CD4-positive, alpha-beta T cell treated with Interleukin-6 for 4 hours (primary cell): ENCODE measurements at places on chromosomes 2 and 18.

DNA sequence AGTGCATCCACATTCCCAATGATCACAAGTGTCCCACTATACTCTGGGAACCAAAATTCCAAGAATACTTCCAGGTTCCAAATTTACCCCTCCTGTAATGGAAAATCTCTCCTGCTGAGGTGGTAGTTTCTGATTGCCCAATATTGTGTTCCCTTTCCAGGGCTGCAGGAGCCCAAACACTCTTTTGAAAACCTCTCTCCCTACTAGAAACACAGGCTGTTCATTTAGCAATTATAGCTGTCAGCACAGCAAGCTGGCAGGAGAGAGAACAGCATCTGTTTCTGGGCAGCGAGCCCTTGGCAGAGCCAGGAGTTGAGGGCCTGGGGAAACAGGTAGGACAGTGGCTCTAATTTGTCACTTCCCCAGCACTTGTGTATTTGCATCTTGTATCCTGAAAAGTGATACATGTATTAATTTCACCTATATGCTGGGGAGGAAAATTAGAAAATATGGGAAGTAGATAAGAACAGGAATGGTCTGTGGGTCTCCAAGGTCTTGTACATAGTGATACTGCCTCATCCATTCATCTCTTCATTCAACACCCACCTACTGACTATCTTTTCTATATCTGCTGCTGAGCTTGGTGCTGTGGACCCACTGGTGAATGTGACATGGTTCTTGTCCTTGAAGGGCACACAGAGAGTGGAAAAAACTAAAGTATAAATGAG lies 16.9 kb upstream of the PAIP2B start:
- no peak for DNase-seq

DNA sequence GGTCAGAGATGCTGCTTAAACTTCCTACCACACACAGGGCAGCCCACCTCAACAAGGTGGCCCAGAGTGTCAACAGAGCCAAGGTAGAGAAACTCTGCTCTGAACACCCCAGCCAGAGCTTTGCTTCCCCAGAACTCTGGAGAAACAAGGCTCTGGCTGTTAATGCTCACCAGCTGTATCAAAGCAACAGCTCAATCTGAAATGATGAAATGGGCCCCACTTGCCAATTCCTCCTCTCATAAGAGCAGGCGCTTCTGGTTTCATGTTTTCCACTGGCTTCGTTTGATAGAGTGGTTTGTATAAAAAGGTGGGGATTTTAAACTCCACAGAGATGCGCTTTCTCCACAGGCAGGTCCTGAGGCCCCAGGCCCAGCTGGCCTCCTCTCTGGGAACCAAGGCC lies 60.9 kb upstream of the TFCP2L1 start:
- DNase-seq: no peak

- DNase-seq: no peak
Measured at GRCh38 chr18:55275039-55275901, 312.7 kb downstream of the TCF4 start.

DNA sequence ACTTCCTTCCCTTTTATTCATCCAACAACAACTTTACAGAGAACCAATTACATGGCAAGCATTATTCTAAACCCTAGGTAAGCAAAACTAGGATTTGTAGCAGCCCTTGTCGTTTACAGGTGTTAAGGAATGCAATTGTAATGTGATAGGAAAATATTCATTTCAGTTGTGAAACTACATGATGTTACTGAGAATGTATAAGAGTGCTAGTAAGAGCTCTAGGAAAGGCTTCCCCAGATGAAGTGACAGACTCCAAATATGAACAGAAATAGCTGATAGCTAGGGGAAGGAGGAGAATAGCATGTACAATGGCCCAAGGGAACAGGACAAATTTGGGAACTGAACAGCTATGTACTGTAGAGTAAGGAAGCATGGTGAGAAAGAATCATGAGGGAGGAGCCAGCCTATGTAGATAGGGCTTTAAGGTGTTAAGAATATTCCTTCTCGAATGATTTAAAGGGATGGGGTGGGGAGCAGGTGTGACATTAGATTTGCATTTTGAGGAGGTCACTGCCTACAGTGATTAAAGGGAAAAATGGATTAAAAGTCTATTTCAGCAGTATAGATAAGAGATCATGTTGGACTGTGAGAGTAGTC lies 31.7 kb downstream of the RPE start:
- no peak for DNase-seq

- DNase-seq: no peak
Measured at GRCh38 chr2:211516537-211516936, 960.1 kb downstream of the CPS1 start.

DNA sequence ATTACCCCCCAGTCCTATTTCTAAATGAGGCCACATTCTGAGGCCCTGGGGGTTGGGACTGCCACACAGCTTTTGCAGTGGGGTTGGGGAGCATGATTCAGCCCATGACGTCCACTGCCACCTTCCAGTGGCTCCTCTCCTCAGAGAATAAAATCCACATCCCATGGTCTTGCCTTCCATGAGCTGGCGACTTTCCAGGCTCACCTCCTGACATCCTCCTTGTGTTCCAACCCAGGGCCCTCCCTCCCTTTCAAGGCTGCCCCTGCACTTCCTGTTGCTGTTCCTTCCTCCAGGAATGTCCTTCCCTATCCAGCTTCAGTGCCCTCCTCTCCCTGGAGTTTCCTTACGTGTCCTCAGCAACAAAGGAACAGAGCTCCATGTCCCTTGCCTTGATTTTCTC lies 187.3 kb upstream of the ID2 start:
- no peak for DNase-seq

- no peak for DNase-seq
Measured at GRCh38 chr2:181780047-181780651, 99.8 kb upstream of the NEUROD1 start.

GRCh38 chr18:13576598-13576997 lies 149.8 kb downstream of the FAM210A start:
- no peak for DNase-seq

- DNase-seq: no peak
Measured at GRCh38 chr2:20506201-20506685, 59.4 kb downstream of the RHOB start.

GRCh38 chr2:165593081-165593480 lies 123.6 kb downstream of the CSRNP3 start:
- DNase-seq: no peak

- no peak for DNase-seq
Measured at GRCh38 chr2:49241991-49242390, 87.7 kb upstream of the FSHR start.

DNA sequence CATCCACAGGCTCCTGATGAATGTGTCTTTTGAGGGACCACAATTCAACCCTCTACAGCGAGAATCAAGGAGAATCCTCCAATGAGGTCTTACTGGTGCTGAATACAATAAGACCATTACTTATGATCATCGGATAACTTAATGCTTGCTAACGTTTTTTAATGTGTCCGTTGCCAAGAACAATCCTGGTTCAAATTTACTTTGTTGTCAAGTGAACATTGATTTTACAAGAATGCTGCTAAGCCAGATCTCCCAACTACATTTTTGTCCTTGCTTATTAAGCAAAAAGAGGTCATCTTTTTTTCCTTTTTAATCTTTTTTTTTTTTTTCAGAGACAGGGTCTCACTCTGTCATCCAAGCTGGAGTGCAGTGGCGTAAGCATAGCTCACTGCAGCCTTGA lies 93.7 kb downstream of the THNSL2 start:
- DNase-seq: no peak

DNA sequence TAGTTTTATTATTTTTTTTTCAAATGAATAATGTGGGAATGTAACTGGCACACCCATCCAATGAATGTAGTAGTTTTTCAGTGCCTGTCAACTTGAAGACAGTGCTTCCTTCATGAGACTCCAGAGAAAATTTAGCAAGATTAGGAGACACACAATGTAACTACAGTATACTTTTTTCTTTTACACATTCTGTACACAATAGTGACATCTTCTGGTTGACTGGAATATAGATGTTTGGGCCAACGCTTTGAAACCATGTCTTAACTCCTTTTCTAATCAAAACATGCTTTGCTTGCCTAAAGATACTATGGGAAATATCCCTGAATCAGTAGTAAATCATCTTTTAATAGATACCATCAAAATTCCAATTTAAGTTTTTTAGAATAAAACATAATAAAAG lies 229.5 kb upstream of the ZC3H15 start:
- no peak for DNase-seq

- no peak for DNase-seq
Measured at GRCh38 chr2:64250751-64251423, 106.7 kb upstream of the PELI1 start.

DNA sequence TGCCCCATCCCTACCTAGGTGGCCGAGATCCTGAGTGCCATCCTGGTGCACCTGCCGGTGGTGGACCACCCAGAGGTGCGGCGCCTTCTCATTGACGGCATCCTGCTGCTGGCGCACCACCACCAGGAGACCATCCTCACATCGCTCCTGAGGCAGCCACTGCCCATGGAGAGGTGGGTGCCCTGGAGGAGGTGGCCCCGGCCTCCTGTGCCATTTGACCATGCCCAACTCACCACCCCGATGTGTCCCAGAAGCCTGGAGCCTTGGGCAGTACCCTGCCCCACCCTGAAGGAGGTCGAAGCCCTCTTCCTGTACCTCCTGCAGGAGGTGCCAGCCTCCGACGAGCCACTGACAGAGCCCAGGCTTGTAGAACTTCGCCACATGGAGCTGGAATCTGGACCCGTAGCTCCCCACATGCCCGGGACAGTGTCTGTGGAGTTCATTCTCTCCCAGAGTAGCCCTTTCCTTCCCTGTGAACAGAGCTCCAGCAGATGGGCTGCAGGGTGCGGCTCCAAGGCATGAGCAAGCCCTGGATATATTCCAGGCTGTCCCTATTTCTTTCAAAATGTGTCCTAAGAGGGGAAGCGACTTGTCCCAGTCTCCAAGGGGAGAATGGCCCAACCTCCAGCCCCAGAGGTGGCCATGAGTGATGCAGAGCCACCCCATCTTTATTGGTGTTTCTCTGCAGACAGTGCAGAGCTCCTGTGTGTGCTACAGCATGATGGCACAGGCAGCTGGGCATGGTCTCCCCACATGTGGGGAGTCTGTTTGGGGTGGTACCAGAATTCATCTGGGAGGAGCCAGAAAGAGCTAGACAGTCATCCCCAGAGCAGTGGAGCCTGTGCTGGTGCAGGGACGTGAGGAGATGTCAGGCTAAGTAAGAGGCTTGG lies 34.2 kb downstream of the HJURP start:
- no peak for DNase-seq

DNA sequence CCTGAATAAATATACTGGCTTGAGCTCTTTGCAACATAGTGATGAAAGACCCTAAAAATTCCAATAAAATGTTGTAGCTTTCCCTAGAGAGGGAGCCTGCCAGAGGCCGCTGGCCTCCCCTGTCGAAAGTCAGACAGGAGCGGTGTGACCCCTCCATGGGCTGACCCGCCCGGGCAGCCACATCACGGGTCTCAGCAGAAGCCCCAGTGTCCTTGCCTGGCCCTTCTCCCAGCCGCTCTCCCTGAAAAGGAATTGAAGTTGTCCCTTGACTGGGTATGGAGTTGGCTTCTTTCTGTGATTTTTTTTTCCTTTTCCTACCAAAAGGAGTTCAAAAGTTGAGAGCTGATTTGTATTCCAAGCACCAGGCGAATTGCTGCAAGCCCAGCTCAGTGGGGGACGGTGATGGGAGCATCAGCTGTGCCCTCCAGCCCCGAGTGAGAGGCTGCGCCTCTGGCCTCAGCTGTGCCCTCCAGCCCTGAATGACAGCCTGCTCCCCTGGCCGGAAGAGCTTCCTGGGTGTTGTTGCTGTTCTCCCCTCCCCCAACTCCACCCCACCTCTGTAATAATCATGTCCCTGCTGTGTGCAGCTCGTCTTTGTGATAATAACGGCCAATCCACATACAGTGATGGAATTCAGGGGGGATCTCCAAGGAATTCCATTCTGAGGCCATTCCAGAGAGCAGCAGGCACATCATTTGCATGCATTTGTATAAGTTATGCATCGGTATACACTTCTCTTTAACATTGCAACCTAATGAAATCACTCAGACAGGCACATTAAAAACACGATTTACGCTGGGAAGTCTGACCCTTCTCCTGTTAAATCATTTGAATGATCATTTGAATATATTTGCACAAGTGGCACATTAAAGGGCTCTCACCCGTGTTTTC lies 501.0 kb downstream of the EIPR1 start:
- no peak for DNase-seq

DNA sequence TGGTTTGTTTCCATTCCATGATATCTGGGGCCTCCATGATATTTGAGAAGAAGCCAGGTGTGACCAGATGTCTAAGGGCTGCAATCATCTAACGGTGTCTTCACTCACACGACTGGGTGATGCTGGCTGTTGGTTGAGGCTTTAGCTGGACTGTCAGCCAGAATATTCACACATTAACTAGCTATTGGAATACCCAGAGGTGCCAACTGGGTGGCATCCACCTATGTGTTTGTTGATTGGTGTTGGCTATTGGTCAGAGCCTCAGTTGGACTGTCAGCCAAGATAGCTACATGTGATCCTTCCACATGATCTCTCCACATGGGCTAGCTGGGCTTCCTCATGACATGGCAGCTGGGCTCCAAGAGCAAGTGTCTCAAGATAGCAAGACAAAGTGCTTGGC lies 117.4 kb downstream of the CDCA7 start:
- no peak for DNase-seq

DNA sequence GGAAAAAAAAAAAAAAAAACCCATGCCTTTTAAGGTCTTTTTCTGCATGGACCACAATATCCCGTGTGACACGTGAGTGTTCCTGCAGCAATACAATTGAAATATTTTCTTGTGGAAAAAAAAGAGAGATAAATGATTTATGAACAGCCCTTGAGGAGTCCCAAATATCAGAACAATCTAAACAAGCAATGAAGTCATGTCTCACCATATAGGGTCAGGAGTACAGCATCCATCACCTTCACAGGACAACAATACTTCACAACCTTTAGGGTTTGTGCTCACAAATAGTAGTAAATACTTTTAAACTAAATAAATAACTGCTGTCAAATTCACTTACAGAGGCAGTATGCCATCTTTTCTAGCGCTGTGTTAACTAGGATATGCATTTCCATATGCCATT lies 87.9 kb downstream of the ZEB2 start:
- no peak for DNase-seq

DNA sequence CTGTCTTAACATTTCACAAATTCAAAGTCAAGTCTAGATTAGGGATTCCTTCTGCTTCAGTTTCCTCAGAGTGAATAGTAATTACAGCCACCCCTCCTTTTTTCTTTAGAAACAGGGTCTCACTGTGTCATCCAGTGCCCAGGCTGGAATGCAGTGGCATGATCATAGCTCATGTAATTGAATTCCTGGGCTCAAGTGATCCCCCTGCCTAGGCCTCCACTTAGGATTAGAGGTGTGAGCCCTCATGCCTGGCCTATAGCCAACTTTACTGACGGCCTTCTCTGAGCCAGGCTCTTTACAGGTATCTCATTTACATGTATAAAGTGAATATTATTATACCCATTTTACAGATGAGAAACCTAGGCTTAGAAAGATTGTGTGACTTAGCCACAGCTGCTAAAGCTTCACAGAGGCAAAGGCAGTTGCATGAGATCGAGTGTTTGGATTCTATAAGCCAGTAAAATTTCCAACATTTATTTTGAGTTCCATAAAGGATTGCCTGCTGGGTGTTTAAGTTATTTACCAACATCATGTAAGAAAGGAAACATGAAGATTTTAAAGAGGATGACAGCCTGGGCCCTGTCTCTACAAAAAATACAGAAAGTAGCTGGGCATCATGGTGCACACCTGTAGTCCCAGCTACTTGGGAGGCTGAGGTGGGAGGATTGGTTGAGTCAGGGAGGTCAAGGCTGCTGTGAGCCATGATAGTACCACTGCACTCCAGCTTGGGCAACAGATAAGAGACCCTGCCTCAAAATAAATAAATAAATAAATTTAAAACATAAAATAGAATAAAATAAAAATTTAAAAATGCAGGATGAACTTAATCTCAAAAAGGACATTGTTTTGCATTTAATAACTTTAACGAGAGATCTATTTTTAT lies 1.8 kb downstream of the ENOSF1 start:
- DNase-seq: no peak
